Natural killer cell treated with Interleukin-12 subunit alpha and Interleukin-12 subunit beta and Interleukin-15 and Interleukin-18, amount 100 ng/mL, for 72 hours (primary cell): ENCODE measurements at places on chromosomes 6 and 20. TPM values are rescaled to one million over a fixed set of nuclear protein-coding genes. Genes with fewer than 3 reads are reported as not detected.

The DCDC2 gene
- total RNA-seq: not detected

The TGM3 gene
- total RNA-seq: not detected

The HAO1 gene
- not detected for total RNA-seq

The COL12A1 gene
- not detected for total RNA-seq

The MYO6 gene
- 6.8 TPM for total RNA-seq

The VNN1 gene
- 0.83 TPM for total RNA-seq

The MAP7 gene
- 0.83 TPM for total RNA-seq

The IL22RA2 gene
- not detected for total RNA-seq

The RAET1L gene
- not detected for total RNA-seq

The TRERF1 gene
- 33.2 TPM for total RNA-seq

The DYNLT1 gene
- 117 TPM for total RNA-seq

The C6orf118 gene
- total RNA-seq: not detected

The RHAG gene
- not detected for total RNA-seq

The CST4 gene
- total RNA-seq: not detected

The FAXC gene
- total RNA-seq: not detected

The METTL24 gene
- not detected for total RNA-seq

The PPDPF gene
- 96.9 TPM for total RNA-seq

The UNC93A gene
- not detected for total RNA-seq

The FOXA2 gene
- total RNA-seq: not detected

The FOXC1 gene
- 0.36 TPM for total RNA-seq

The SALL4 gene
- total RNA-seq: 2.0 TPM

The FILIP1 gene
- not detected for total RNA-seq

The PRDM13 gene
- not detected for total RNA-seq

The TUBB2B gene
- not detected for total RNA-seq

The IL17A gene
- total RNA-seq: not detected

The FAM83C gene
- total RNA-seq: 0.10 TPM

The CDC40 gene
- total RNA-seq: 30.6 TPM

The TINAG gene
- total RNA-seq: not detected

The SLC35F1 gene
- not detected for total RNA-seq

The SIRPB1 gene
- total RNA-seq: not detected

The TRIM31 gene
- total RNA-seq: not detected

The DHX35 gene
- total RNA-seq: 9.9 TPM

The IRF4 gene
- 388 TPM for total RNA-seq

The OPN5 gene
- total RNA-seq: not detected

The EEF1A2 gene
- 3.1 TPM for total RNA-seq

The TUBE1 gene
- total RNA-seq: 28.4 TPM

The VGLL2 gene
- not detected for total RNA-seq

The OR12D3 gene
- total RNA-seq: not detected

The RIMS4 gene
- not detected for total RNA-seq

The MMP24 gene
- total RNA-seq: not detected

The OTOR gene
- not detected for total RNA-seq

The ULBP2 gene
- 0.98 TPM for total RNA-seq

The HSPA12B gene
- not detected for total RNA-seq

The PNPLA1 gene
- total RNA-seq: not detected

The CTCFL gene
- total RNA-seq: not detected

The OGFRL1 gene
- total RNA-seq: 9.1 TPM

The HBS1L gene
- total RNA-seq: 137 TPM

The TCF19 gene
- 96.5 TPM for total RNA-seq

The COL19A1 gene
- total RNA-seq: not detected

The HLA-DPA1 gene
- 33.8 TPM for total RNA-seq

The GRM1 gene
- not detected for total RNA-seq

The NRN1 gene
- 2.0 TPM for total RNA-seq

The BMP7 gene
- total RNA-seq: not detected

The OR2B6 gene
- total RNA-seq: not detected

The EYA4 gene
- total RNA-seq: not detected

The FAM217A gene
- total RNA-seq: not detected

The FAM184A gene
- 2.1 TPM for total RNA-seq
